WTC11 (cell line): ENCODE measurements at places on chromosomes 2 and 18.
A peak's percentile ranks its signal among the peaks of the same experiment; 100 is the strongest.

DNA sequence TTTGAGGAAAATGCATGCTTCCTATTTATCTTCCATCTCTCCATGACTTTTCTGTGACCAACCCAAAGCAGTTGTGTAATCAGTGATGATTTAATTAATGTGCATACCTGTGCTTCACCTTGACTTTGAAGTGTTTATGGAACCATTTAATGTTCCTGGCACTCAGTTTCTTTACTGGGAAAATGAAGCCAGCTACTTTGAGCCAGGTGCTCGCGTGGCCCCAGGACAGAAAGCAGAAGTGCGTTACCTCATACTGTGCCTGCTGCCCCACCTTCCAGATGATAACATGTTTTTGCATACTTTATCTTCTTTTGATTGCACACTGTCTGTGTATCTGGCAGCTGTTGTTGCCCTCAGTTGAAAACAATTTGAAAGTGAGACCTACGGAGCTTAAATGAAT, 61.3 kb downstream of the PMAIP1 start:
- no peak for DNase-seq

DNA sequence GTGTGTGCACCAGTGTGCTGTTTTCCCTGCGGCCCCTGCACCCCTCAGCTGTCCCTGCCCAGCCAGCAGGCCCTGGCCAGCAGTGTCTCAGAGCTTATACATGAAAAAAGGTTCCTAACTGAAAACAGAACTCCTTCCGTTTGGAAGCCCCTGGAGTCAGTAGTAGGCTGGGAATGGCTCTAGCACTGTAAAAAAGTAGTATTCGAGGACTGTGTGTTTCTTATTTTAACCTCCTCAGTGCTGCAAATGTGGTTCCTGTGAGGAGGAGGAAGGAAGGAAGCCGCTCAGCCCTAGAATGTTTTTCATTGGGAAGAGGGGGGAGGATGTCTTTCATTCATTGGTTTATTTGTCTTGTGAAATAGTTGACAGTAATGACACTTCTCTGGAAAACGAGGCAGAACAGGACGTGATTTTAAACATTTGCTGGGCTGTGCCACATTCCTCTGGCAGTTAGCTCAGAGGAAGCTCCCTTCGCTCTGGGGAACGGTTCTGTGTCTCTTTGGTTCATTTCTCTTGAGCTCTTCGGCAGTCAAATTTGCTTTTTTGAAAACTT, 103.5 kb downstream of the SPTBN1 start:
- no peak for DNase-seq

DNA sequence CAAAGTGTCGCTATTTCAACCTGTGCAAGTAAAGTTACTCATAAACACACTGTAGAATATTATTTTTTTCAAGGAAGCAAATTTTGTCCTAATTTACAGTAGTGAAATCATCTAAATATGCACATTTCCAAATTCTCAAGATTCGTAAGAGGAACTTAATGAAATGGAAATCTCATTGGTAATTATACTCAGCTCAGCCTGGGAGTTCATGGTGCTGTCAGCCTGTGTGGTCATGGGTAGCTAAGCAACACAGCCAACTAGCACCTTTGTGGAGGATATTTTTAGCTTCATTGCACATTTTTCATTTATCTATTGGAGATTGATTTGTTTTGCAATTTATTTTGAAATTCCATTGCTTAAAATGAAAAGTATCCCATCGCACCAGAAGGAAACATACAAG, 975.7 kb upstream of the ZEB2 start:
- no peak for DNase-seq

DNA sequence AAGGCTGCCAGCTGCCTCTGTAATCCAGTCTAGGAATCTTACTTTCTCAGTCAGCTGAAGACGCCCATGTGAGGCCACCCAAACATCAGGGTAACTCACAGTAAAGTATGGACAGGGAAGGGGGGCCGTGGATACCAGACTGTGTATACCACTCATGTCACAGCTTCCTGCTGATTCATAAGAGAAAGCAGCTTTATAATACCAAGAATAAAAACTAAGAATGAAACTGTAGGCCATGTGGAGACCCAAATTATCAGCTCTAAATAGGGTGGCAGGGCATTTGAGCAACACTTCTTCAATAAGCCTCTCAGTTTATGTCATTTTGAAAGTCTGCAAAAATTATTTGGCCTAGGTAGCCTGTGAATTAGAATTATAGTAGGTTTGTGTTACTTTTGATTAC, 115.0 kb upstream of the CDCA7 start:
- DNase-seq = no peak

- no peak for DNase-seq
Measured at GRCh38 chr2:46047290-46047689, 249.9 kb upstream of the EPAS1 start.

GRCh38 chr2:145411493-145411892, 891.6 kb upstream of the ZEB2 start:
- no peak for DNase-seq

GRCh38 chr2:150060341-150060740, 427.1 kb downstream of the RND3 start:
- DNase-seq = no peak

GRCh38 chr2:25700221-25700660, 26.9 kb upstream of the DTNB start:
- DNase-seq = no peak

DNA sequence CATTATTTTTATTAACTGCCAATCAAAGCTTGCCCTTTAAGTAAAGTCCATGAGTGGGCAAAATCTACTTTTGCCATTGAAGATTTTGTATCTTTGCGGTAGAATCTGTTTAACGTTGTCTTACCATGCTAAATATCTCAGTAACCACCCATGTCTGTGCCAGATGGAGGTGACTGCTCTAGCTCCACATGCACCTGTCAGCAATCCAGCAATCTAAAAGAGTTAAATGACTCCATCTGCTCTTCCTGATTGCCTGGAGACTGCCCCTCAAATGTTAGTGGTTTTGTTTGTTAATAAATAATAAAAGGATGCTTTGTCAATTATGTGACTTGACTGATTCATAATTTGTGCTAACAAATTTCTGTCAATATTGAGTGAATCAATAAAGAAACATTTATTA, 141.7 kb downstream of the RBM43 start:
- DNase-seq = no peak

DNA sequence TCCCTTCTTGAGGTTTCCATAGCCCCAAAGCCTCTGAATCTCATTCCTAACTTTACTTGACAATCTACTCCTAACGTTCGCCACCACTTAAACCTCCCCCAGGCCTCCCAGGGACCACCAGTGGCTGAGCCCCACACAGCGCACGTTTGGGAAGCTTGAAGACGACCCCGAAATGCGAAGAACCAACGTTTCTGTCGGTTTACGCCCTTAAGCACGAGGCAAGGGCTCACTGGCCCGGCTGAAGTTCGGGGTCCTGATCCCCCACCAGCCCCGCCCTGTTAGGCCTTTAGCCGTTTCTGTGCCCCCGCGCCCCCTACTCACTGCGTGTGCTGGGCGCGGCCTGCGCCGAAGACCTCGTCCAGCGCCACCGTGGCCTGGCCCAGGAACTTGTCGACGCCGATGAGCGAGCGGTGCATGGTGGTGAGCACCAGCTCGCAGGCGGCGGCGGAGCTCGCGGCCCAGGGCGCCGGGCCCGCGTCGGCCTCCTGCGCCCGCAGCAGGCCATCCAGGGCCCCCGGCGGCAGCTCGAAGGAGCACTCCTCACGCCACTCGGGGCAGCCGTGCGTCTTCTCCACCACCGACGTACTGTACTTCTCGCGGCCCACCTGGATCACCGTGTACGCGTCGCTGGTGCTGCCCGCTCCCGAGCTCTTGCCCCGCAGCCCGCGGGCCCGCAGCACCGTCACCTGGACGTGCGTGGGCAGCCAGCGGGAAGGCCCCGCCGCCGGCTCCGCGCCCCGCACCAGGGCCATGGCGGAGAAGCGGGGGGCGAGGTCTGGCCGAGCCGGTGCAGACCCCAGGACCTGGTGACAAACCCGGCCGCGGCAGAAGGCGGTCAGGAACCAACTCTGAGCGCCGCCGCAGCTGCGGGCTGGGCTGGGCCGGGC, 479 bp downstream of the RAB11FIP5 start:
- DNase-seq = peak; percentile 58

DNA sequence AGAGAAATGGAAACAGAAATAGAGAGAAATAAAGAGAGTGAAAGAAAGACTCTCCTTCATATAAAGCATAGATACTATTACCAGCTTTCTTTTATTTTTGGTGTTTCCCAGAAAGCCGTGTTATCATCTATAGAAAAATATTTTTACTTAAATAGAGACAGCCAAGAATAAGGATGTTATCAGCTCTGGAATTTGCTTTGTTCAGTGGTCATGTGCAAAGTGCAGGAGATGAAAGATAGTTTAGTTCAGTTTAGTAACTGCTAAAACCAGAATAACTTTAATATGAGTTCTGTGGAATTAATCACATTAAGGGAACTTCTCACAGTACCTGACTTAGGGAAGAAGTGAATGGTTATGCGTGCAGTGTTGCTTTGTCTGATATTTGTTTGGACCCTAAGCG, 140.4 kb downstream of the CALCRL start:
- no peak for DNase-seq

GRCh38 chr2:147171941-147172340, 672.9 kb upstream of the ACVR2A start:
- DNase-seq = no peak

DNA sequence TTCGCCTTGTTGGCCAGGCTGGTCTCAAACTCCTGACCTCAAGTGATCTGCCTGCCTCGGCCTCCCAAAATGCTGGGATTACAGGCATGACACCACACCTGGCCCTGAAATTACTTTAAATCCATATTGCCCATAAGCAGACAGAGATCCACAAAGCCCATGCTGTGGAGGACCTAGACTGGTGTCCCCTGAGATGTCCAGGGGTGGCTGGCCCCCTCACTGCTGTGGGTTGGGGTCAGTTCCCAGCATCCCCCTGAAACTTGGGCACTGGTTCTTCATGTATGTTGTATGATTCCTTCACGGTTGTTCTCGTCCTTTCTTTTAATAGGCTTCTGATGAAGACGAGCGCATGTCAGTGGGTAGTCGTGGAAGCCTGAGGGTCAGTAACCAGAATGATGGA, 78.1 kb upstream of the RBM44 start:
- no peak for DNase-seq

DNA sequence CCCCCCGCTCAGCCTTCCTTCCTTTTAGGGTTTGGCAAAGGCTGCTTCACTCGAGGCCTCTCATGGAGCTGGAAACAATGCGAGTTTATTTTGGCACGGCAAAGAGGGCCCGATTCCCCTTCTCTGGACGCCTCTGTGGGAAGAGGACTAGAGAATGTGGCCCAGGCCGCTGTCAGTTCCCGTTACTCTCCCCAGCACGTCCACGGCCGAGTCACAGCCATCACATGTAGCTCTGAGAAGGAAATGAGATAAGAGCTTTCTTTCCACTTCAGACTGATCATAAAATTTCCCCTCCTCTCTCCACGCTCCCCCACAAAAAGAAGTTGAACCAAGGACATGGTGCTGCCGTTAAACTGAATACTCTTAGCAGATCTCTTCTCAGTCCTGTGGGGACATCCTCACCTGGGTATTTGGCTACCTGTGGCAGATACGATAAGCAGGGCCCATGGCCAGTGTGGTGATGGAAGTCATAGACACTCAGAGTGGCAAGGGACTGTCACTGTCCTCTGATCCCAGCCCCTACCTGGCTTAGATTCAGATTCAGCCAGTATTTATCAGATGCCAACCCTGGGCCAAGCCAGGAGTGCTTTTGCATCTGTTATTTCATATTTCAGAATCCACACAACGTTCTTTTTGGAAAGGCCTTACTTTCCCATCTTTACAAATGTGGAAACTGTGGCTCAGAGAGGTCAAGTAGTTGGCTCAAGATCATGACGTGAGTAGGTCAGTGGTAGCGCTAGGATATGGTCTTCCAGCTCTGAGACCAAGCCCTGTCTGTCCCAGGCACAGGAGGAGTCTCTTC, 101.2 kb downstream of the MCFD2 start:
- no peak for DNase-seq

- no peak for DNase-seq
Measured at GRCh38 chr2:169362894-169363559, 693 bp upstream of the LRP2 start.

- DNase-seq = no peak
Measured at GRCh38 chr18:48050176-48050575, 119.7 kb upstream of the SMAD2 start.

GRCh38 chr2:104045071-104045470, 808.8 kb upstream of the POU3F3 start:
- DNase-seq = no peak

DNA sequence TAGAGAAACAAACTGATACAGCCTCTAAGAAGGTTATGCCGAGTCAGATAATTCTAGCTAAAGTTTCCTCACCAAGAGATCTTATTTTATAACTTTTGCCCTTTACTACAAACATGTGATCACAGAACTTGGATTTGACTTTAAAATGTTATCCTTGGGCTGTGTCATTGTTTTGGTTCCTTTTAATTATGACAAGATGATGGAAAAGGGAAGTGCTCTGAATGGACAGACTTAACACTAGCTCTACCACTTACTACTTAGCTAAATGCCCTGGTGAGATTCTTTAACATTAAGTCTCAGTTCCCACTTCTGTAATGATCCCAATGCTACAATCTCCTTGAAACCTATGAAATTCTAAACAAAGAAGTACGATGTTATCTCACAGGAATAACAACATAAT, 69.9 kb downstream of the RTTN start:
- no peak for DNase-seq

GRCh38 chr2:142308744-142309143, 177.9 kb upstream of the LRP1B start:
- DNase-seq = no peak

- DNase-seq = no peak
Measured at GRCh38 chr18:30163573-30163972, 879.0 kb downstream of the DSC3 start.

DNA sequence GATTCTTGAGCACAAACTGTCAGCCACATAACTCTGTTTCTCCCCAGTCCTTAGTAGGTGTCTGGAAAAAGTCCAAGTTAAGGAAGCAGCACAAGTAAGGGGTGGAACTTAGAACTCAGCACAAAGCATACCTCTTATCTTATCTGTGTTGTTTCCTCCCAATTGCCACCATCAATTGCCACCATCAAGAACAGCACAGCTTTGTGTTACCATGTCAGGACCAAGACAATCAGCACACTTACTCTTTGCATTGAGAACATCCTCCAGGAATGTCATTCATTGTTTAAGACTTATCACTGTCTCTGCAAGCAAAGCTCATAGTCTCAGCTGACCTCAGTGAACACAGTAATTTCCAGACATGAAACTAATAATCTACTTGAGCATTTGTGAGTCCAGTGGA, 212.7 kb upstream of the FSHR start:
- no peak for DNase-seq

GRCh38 chr2:181626671-181627070, 30.2 kb downstream of the CERKL start:
- DNase-seq = no peak

GRCh38 chr2:53098696-53099078, 668.9 kb upstream of the CHAC2 start:
- no peak for DNase-seq

GRCh38 chr2:225599856-225600255, 200.3 kb downstream of the NYAP2 start:
- no peak for DNase-seq

DNA sequence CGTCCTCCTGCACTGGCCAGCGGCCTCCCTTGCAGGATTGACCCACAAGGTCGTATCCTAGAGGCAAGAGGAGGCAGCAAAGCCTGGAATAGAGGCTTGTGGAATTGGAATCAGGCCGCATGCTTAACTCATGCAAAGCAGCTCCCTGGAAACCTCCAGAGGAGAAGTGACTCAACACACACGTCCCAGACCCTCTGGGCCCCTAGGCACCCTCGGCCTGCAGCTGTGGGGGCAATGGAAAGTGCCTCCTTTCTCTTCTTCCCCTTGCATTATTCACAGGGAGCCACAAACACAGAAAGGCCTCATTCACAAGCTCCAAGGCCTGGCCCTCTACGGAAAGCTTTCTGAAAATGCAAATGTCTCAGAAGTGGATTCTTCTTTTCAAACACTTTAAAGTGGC, 19.6 kb downstream of the SPATA3 start:
- DNase-seq = no peak
